IPS-NIHi11 (cell line): ENCODE measurements at places on chromosomes 11 and 22.

DNA sequence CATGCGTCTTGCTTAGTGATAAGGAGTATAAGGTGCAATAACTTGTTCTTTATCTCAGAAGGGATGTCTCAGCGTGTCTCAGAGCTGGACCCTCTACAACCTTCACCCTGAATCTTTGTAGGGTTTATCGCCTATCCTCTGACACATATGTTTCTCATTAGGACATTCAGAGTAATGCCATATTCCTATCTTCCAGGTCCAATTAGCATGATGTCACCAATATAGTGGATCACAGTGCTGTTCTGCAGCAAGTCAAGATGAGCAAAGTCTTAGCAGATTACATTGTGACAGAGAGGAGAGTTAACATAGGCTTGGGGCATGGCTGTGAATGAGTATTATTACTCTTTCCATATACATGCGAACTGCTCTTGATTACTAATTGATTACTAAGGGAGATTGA, 110.3 kb upstream of the CLPB start:
- no peak for DNase-seq

DNA sequence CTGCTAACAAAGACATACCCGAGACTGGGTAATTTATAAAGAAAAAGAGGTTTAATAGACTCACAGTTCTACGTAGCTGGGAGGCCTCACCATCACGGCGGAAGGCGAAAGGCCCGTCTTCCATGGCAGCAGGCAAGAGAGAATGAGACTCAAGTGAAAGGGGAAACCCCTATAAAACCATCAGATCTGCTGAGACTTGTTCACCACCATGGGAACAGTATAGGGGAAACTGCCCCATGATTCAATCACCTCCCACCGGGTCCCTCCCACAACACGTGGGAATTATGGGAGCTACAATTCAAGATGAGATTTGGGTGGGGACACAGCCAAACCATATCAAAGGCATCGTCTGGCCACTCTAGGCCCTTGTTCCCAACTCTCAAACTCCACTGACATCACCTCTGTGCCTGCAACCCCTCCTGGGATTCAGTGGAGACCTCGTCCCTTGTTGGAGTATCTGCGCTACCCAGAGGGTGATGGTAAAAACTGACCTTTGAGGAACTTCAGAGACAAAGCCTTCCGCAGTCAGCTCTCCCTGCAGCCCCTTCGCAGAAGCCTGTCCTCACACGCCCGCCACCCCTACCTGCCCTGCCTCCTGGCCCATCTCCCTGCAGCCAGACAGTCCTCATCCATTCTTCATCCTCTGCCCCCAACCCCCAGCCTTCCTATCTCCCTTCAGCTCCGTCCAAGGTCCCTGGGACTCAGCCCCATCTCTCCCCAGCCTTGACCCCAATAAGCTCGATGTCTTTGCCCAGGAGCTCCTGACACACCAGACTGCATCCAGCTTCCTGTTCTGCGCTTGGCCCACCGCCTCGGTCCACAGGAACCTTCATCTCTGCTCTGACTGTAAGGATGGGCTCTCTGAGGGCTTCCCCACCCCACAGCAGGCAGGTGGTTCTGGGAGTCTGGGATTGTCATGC, 15.8 kb downstream of the CCND1 start:
- DNase-seq, result no peak

- DNase-seq, result no peak
Measured at GRCh38 chr11:130772266-130773227, 143.7 kb downstream of the SNX19 start.

GRCh38 chr11:68215087-68215445, 2.0 kb upstream of the KMT5B start:
- no peak for DNase-seq

DNA sequence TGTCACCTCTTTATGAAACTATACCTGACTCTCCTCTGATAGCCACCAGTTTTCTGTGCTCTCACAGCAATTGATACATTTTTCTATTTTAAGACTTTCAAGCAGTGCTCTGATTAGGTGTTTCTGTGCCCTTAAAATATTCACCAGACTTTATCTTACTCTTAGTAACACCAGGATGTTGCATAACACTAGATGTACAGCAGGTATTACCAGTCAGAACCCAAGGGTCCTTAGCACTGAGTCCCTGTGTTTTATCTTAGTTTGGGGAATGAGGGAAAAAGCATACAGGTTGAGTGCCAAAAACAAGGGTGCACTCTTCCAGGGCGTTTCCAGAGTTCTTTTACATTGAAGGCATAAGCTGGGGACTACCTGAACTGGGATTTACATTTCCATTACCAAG, 51.4 kb downstream of the COPB1 start:
- no peak for DNase-seq
